ENCODE measurements at places on chromosomes 2 and 18.
A peak's percentile ranks its signal among the peaks of the same experiment; 100 is the strongest.

DNA sequence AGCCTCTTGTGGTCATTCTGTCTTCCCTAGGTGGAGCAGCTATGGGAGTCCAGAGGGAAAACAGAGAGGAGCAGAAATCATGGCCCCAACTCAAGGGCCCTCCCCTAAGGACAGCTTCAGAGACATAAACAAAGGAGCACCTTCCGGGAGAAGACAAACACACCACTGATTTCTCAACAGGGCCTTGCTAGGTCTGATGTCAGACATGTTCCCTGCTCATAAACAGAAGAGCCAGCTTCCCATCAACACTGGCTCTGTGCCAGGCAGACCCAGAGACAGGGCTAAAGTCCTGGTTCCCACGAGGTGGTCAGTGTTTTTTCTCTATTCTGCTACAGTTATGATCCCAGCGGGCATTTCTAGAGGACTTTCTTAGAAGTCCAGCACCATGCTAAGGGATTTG, 19.3 kb downstream of the CXCR2 start:
- DNase-seq: no peak

- DNase-seq: peak; percentile 60
Observed at GRCh38 chr2:158457092-158457825, 507 bp downstream of the PKP4 start.

DNA sequence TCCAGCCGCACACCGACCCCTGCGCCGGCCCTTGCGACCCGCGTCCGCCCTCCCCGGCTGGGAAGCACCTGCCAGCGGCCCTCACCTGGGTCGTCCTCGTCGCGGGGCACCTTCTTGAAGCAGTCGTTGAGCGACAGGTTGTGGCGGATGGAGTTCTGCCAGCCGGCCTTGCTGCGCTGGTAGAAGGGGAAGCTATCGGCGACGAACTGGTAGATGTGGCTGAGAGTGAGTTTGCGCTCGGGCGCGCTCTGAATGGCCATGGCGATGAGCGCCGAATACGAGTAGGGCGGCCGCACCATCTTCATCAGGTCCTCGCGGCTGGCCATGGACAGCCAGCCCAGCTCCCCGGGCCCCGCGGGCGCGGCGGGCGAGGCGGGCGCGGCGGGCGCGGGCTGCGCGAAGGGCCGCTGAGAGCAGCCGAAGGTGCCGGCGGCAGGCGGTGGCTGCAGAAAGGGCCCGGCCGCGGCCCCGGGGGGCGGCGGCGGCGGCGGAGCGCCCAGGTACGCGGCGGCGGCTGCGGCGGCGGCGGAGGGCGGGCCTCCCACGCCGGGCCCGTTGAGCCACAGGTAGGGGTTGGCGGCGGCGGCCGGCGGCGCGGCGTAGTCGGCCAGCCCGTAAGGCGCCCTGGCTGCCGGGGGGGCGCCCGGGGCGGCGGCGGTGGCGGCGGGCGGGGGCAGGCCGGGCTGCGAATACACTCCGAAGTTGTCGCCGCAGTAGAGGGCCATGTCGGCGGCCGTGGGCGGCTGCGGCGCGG, 505 bp downstream of the FOXI3 start:
- DNase-seq: no peak

DNA sequence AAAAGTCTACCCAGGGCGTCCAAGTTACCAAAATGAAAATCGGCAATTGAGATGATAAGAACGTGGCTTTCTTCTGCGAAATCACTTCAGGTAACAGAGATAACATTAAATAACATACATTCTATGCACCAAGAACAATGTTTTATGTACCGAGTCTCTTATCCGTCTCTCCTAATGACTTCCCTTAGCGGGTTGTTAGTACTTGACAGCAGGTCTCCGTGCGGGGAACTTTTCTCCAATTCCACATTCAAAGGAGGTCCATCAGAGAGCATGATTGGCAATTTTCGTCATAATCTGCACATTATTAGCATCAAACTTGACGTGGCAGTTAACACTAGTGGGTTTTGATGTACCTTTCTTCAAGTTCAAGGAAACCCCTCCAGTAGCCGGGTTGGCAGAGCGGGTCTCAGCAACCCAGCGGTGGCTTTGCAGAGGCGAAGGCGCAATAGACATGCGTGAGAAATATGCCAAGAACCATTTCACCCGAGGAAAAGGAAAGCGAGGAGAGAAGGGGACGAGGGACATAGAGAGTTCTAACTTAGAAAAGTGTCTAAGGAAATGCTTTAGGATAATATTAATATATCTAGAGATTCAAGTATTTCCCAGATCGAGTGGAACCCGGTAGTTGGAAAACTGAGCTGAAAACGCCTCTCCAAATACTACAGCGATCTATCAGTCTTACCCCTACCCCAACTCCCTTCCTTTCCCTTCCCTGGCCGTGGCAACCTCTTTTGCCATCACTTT, 5.0 kb downstream of the EVX2 start:
- DNase-seq: no peak
